ENCODE measurements at places on chromosomes 1 and 21.

DNA sequence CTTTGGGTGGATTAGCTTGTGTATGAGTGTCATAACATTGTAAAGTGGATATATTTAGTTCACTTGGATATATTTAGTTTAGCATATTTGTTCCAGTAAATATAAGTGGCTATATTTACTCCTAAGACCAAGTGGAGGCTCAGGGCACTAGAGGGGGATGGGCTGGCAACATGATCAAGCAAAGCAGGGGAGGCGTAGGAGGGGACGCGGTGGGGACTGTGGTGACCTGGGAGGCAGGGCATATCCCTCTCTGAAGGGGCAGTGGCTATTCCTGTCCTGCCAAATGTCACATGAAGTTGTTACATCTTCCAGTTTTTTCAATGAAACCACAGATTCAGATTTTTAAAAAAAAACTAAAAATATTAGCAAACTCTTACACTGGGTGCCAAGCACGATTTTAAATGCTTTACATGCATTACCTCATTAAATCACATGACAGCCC lies 51.9 kb upstream of the EDN2 start:
- no peak for DNase-seq

DNA sequence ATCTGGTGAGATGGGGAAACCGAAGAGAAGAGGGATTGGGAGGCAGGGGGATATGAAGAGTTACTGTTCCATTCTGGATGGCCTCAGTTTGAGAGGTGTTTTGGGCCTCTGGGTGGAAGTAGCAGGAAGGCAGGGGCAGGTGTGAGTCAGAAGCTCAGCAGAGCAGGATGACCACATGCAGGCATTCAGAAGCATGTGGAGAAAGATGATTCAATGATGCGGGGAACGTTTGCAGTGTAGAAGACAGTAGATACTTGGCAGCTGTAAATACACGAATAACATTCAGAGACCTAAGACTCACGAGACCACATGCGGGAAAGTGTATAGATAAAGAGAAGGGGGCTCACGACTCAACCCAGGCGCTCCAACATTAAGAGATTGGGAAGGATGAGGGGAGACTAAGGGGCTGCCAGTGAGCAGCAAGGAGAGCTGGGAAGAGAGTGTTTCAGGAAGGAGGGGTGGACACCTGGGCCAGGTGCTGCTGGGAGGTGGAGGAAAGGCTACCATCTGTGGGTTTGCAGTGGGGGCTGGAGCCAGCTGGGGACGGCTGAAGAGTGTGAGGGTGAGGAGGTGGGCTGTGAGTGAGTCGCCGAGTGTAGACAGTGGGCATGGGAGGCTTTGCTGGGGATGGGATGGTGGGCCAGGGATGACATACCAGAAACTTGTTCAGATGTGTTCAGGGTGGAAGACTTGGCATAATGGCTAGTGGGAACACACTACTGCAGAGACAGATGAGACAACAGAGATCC lies 5.8 kb upstream of the EPS8L3 start:
- DNase-seq: no peak

GRCh38 chr1:170337413-170337994 lies 191.7 kb downstream of the NTMT2 start:
- no peak for DNase-seq

DNA sequence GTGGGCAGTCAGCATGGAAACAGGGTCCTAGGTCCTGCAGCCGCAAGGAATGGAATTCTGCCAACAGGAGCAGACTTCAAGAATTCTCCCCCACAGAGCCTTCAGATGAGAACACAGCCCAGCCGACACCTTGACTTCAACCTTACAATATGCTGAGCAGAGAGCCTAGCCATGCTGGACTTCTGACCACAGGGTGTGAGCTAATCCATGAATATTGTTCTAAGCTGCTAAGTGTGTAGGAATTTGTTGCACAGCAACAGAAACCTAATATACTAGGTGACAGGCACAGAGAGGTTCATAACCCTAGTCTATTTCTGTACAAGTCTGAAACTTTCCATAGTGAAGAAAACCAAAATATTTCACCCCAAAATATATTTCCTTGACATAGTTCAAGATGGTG lies 32.9 kb upstream of the IFNGR2 start:
- no peak for DNase-seq

GRCh38 chr1:89347296-89347695 lies 16.6 kb upstream of the GBP6 start:
- no peak for DNase-seq

GRCh38 chr1:234253732-234254131 lies 119.5 kb upstream of the COA6 start:
- DNase-seq: no peak

DNA sequence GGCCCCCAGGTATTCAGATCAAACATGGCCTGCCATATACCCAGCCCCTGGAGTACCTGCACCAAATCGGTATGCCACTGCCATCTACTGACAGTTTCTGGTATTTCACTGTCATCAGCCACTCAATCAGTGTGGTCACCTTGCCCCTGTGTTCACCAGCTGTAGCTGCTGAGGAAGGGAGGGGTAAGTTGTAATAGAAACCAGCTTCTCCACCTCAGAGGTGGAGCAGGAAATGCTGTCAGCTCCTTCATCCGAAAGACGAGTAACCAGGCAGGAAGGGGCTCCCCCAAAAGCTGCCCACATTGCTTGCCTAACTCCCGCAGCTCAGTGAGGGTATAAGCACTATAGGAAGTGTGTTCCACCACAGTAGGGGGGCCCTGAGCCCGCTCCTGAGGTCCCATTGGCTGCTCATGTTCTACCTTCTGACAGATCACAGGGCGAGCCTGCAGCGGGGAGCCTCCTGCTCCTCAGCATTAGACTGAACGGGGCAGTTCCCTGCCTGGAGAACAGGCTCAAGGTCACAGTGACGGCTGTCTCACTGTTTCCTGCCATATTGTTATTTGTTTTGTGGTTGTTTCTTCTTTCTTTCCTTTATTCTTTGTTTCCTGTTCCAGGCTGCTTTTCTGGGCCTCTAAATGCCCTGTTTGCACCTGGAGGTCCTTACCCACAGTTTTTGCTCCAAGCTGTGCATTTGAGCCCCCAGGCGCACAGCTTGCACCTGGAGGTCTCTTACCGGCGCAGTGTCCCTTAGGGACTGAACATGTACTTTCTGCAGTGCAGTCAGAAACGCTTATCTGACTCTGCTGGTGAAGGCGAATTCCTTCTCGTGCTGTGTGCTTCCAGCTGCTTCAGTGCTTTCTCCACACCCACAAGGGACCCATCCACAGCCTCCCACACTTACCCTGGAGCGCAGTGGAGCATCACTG lies 1638.3 kb downstream of the MRPL39 start:
- peak; percentile 96 for DNase-seq

DNA sequence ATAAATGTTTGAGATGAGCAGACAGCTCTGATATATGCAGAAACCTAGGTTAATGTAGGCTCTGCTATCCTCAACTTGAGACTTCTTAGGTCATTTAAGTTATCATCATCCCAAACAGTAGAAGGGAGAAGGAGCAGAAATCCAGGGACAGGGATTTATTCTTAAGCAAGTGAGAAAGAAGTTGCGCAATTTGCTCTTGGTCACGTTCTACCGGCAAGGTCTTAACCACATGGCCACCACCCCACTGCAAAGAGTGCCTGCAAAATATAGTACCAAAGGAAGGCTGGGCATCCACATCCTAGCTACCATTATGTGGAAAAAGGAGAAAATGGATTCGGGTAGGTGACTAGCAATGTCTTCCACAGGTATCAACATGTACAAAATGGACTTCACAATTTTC lies 25.2 kb downstream of the CRNN start:
- DNase-seq: no peak

- DNase-seq: no peak
Observed at GRCh38 chr1:162710345-162710744, 78.1 kb downstream of the DDR2 start.

DNA sequence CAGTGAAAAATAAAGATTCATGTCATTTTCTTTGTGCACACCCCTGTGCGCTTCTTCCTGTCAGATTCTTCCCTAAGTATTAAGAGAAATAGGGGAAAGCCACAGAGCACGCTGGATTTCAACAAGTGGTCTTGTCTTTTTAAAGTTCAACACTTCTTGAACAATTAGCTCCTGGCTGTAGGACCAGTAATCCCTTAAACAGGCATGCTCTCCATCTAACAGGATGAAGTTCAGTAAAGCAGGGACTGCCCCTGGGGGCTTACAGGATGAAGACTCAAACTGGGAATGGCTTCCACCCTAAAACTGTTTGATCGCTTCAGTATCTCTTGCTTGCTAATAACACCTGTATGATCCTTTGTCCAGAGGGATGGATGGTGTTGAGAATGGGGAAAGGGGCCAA lies 4.2 kb downstream of the PSMB4 start:
- DNase-seq: no peak

DNA sequence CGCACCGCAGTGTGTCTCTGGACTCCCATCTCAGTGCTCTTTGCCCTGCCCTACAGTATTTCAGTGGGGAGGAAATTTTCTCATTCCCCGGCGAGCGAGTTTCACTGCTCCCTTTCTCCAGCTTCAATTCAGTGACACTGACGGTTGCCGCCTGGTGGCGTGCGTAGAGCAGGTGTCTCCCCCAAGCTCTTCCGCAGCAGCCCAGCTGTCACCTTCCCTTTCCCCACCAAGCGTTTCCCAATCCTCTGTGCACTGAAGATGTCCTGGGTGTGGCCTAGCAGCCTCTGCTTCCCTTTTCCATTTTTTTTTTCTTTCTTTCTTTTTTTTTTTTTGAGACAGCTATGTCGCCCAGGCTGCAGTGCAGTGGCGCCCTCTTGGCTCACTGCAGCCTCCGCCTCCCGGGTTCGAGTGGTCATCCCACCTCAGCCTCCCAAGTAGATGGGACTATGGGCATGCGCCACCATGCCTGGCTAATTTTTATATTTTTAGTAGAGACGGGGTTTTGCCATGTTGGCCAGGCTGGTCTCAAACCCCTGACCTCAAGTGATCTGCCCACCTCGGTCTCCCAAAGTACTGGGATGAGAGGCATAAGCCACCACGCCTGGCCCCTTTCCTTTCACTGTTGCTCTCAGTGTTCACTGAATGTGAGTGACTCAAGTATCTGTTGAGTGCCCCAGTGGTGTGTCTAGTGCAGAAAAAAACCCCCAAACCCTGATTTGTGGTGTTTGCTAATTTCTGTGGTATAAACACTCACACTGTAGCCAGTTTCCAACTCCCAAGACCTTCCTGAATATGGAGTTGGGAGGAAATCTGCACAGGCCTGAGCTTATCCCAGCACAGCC lies 30.1 kb downstream of the TNFRSF1B start:
- DNase-seq: no peak

GRCh38 chr1:230186874-230187273 lies 119.8 kb downstream of the GALNT2 start:
- DNase-seq: peak; percentile 46

- no peak for DNase-seq
Observed at GRCh38 chr1:197197430-197197997, 51.0 kb upstream of the ASPM start.

DNA sequence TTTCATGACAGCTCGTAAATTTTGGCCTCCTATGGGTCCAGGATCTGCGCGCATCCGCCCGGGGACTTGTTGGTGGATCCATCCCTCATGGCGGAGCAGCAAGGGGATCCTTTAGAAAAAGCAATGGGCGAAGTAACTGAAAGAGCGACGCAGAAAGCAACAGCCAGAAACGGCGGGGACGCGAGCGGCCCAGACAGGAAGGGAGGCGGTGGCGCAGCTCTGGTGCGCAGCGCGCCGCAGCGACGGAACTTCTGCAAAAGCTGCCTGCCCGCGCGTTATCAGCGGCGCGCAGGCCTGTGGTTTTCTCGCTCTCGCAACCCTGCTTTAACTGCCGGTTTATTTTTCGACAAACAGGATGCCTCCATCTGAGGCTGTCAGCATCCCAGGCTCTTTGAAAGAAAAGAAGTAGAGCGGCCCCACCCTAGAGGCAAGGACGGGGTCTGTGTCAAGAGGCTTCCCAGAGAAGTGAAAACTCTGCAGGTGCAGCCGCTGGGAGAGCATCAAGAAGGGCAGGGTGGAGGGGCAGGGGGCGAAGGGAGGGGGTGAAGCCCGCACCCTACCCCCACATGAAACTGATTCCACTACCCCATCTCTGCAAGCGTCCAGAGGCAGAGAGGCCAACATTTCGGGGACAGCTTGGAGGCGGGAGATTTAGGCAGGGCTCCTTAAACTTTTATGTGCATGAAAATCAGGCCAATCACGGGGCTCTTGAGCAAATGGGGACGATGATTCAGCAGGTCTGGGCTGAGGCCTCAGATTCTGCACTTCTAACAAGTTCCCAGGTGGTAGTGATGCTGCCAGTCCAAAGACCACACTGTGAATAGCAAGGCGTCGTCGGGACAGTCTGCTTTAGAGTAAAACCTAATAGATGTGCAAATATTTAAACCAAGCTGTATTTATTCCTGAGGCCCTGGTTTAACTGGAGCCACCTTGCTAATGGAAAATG lies 22.2 kb downstream of the RUNX1 start:
- peak; percentile 91 for DNase-seq

DNA sequence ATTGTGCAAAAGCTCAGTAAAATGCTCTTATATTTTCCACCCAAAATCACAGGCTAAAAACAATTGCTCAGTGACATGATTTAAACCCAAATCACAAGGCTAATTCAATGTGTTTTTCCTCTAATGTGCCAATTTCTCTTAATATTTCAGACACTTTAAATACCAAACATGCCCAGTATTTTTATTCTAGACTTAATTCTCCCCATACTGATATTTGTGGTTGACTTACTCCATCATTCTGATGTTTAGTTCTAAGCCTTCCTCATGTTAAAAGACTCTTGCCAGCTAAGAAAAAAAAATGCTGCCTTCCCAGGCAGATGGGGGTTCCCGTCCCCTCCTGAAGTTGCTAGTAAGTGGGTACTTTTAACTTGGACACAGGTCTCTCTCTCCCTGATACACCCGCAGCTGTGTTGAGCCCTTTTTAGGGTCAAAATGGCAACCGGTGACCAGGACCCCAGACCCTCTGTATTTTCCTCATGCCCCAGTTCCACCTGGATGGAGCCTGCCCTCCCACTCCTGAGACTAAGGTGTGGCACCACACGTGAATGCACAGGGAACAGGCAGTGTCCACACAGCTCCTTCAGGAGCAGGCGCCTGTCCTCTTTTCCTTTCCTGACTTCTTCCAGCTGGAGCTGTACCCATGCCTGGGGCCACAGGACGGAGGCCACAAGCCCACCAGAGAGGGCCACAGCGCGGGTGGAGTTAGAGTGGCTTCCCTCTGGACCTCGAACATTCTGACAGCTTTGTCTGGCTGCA lies 118.9 kb downstream of the RIPK4 start:
- no peak for DNase-seq

- DNase-seq: no peak
Observed at GRCh38 chr1:172914501-172915144, 136.1 kb downstream of the TNFSF18 start.

GRCh38 chr1:83500531-83500930 lies 498.4 kb downstream of the TTLL7 start:
- no peak for DNase-seq

DNA sequence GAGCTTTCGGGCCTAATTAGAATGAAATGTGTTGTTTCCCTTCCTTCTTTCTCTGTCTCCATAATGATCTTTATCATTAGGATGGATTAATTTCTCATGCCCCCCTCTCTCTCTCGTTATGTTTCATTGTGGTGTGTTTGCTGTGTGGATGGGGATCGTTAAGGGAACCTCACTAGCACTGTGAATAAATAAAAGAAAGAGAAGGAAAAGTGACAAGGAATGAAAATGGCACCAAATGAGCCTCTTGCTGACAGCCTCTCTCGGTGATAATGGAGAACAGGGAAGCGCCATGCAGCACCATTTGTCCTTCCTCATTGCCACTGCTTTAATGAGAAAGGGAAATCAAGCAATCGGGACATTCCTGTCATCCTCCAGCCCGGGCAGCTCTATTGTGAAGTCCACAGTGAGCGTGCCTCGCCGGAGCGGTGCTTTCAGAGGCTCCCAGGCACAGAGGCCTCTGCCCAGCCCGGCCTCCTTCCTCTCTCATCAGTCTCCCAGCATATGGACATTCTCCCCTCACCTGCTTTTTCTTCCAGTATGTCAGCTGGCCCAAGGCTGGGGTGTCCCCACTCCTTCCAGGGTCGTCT lies 265.7 kb upstream of the TMEM51 start:
- no peak for DNase-seq

GRCh38 chr1:37159102-37159501 lies 124.8 kb upstream of the GRIK3 start:
- DNase-seq: no peak

Data from activated CD8-positive, alpha-beta T cell treated with anti-CD3 and anti-CD28 coated beads, Interleukin-2, amount 10 ng/mL, durations not matched to agents 7 days and 5 days (primary cell).